ENCODE measurements at places on chromosomes 1 and 21.

DNA sequence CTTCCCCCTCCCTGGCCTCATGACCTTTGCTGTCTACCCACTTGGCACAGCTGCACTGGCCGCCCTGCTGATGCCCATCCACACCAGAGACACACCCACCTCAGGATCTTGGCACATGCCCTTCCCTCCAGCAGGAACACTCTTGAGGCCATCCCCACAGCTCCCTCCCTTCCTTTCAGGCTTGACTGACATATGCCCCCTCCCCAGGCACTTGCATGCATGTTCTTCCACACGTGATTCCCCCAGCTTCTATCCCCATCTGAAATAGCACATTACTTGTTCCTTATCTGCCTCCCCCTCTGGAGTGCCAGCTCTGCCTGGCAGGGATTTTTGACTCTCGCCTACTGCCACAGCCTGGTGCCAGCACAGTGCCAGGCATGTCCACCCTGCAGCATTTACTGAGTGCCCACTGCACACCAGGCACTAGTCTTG, 98.5 kb upstream of the SLC25A33 start:
- no peak for ATAC-seq

DNA sequence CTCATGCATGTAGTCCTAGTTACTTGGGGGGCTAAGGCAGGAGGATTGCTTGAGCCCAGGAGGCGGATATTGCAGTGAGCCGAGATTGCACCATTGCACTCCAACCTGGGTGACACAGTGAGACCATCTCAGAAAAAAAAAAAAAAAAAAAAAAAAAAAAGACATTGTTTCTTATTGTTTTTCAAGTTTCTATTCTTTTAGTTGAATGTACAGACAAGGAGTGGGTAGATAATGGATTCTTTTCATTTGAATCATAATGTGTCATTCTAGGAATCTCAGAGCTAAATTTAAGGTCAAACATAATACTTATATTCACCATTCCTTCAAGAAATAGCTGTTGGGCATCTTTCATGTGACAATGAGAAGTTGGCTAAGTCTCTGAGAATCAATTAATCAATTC, 157.0 kb upstream of the C21orf91 start:
- ATAC-seq = no peak

GRCh38 chr1:2625311-2625710, 7.5 kb downstream of the MMEL1 start:
- no peak for ATAC-seq

GRCh38 chr1:4269330-4269729, 369.3 kb upstream of the C1orf174 start:
- ATAC-seq = no peak

- no peak for ATAC-seq
These were observed 39.9 kb upstream of the TARBP1 start for GRCh38 chr1:234518876-234519275.

GRCh38 chr1:9652379-9653209, 1.1 kb downstream of the PIK3CD start:
- peak; percentile 56 for ATAC-seq

DNA sequence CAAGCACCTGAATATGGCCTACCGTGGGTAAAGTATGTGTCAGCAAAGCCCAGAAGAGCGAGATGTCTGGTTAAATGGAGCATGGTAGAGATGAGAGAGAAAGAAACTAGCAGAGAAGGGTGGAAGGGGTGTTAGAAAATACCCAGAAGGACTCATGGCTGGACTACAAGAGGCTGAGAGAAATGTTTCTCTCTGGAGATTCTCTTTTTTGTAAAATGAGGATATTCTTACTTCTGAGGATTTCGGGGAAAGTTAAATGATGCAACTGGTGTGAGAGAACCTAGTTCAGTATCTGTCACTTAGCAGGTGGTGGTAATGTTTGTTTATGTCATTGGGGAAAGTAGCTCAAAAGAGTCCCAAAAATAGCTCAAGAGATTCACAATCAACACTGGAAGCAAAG, 7.2 kb upstream of the EPS15 start:
- no peak for ATAC-seq

DNA sequence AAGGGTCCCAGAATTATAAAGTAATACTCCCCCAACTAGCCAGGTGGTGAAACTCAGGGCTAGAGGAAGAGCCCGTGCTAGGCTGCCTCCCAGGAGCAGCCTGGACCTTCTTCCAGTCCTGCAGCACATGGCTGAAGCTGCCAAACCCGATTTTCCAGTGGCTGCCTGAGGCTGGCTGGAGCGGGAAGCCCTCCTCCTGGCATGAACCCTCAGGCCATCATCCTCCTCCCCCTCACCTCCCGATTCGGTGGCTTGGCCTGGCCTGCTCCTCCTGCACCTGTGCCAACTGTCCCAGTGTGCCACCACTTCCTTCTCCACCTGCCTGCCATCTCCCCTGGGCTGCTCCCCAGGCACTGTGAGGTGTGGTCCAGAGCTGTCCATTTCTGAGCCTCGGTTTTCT, 3.0 kb upstream of the TSPAN1 start:
- no peak for ATAC-seq

DNA sequence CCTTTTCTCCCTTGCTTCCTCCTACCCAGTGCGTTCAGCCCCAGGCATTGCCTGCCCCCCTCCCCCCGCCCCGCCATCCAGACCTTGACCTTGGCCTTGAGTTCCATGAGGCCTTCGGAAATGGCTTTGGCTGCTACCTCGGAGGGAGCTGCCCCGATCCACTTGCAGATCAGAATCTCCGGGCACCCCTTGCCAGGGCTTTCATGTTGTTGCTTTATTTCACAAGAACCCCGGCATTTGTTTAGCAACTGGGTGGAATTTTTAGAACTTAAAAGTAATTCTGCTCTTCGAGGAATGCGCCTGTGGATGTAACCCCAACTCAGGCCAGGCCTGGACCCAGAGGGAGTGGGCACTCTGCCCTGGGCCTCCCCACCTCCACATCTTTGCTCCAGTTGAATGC, 154.1 kb upstream of the TMEM51 start:
- no peak for ATAC-seq

GRCh38 chr1:204565617-204566582, 49.7 kb downstream of the MDM4 start:
- peak; percentile 80 for ATAC-seq

DNA sequence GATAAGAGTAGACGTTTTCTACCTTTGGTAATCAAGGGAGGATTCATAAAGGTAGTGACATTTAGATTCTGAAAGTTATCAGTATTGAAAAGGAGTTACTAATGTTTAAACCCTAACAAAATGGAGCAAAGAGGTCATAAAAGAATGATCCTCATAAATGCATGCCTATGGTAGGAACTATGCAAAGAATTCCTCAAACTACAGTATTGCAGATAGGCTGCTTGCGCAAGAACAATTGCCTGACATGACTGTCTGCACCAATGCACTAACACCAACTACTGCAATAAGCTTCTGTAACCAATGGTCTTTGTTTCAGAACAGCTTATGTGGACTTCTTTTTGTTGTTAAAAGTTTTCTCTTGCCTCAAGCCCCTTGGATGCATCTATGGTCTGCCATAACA, 597.3 kb upstream of the ADGRL4 start:
- no peak for ATAC-seq

- no peak for ATAC-seq
These were observed 136.4 kb upstream of the DEPDC1 start for GRCh38 chr1:68633141-68633919.

GRCh38 chr1:157948312-157949073, 45.0 kb upstream of the KIRREL1 start:
- ATAC-seq = peak; percentile 75

DNA sequence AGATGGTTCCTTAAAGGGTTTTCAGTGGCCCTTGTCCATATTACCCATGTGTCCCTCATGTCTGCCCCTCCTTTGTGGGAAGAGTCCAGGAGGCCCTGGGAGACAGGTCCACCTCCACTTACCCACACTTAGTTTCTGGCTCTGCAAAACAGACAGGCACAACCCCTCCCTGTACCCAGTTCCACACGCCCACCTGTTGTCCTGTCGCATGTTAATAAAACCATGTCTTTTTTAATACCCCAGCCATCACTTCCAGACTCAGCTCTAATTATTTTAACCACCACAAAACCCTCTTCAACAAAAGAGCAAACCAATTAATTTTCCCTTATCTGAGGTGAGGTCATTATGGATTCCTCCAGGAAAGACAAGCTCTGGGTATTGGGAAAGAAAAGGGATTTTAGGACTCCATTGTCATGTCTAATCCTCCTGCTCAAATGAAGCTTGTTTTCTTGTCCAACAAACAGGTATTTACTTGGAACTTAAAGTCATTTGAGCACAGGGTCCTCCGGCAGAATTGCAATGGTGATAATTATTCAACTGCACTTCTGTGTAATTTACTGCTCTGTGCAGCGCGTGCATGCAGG, 68.9 kb downstream of the CCDC185 start:
- no peak for ATAC-seq

GRCh38 chr1:29749024-29749945, 513.0 kb downstream of the PTPRU start:
- ATAC-seq = no peak

DNA sequence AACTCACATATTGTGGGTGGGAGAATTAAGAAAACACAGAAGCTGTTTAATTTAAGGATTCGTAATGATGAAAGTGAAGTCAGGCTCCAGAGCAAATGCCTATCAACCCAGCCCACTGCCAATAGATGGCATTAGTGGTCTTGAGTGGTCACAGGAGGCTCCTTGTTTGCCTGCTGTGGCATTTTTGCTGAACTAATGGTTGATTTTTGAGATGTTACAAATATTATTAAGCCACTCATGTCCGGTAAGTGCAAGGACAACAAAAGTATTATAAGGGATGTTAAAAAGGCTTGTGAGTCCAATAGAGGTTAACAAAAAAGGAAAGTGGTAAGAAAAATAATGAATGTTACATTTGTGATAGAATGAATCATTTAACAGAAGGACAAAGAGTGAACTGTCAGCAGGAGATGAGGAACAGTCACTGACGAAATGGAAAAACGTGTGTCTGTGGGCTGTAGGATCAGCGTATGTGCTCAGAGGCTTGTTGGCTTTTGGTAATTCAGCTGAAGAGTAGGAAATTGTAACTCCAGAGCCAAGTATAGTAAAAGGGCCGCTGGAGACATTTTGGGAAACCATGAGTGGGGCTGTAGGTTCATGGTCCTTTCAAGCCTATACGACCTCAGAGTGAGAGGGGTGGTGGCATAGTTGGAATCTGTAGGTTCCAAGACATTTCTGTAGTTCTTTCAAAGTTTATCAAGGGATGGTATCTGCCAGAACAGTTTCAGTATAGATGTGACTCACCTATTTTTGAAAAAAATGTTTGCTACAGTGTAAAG, 11.2 kb downstream of the SFT2D2 start:
- peak; percentile 50 for ATAC-seq

- no peak for ATAC-seq
These were observed 16.4 kb downstream of the IFNGR2 start for GRCh38 chr21:33419538-33420123.

- no peak for ATAC-seq
These were observed 380.0 kb downstream of the HHIPL2 start for GRCh38 chr1:222167896-222168295.

DNA sequence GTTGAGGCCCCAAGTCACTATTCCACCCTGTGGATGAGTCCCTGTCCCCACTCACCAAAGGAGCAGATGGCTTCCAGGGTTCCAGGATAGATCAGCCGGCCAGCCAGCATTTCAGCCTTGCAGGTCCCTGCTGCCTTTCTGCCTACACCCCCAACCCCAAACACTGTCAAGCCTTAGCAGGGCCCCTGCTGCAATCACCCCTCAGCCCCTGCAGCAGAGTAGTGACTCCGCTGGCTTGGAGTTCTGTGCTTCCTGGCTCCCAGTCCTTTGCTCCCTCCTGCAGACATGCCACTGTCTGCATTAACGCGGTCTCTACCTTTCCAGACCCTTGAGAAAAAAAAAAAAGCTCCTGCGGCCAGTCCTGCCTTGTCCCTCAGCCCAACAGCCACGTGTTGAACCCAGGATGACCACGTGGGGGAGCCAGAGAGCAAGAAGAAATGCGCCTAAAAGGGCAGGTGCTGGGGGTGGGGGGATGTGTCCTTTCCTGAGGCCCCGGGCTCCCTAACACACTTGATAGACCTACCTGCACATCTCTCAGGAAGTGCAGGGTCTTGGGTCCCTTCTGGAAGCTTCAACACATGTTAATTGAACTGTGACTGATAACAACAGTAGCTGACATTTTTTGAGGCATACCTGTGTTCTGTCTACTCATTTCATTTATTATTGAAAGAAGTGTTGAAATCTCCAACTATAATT, 37.4 kb downstream of the RASSF5 start:
- peak; percentile 82 for ATAC-seq

DNA sequence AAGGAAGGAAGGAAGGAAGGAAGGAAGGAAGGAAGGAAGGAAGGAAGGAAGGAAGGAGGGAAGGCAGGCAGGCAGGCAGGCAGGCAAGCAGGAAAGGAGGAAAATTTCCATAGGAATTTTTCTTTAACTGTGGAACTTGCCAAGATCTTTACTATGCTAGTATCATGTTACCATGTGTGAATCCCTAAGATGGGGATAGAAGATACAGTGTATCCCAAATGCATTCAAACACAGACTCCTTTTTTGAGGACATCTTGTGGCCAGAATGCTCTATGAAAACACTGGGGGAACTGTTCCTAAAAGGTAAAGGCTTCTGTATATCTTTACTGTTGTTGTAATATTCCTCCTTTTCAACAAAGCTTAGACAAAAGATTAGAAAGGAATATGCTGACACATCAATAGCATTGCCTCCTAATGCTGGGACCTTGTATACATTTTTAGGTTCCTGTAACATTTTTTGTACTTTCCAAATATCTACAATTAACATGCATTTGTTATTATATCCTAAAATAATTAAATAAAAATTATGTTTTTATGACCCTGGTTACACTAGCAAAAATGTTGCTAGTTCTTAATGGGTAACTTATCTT, 20.6 kb downstream of the CCDC190 start:
- ATAC-seq = no peak

GRCh38 chr1:26897351-26897750, 2.9 kb downstream of the GPATCH3 start:
- ATAC-seq = no peak

- ATAC-seq = no peak
These were observed 14.7 kb downstream of the NIBAN1 start for GRCh38 chr1:184959626-184960025.
